ENCODE measurements at places on chromosomes 2 and 18. TPM values are rescaled to one million over a fixed set of nuclear protein-coding genes. Genes with fewer than 3 reads are reported as not detected.

GRCh38 chr2:11774600-11774999 is 28.2 kb downstream of the LPIN1 start:
- no peaks in the 10 kb centered on the region for H3K27me3 ChIP-seq
- peaks cover 53% of the 10 kb centered on the region for H3K4me1 ChIP-seq
- peaks cover 12% of the 10 kb centered on the region for H3K36me3 ChIP-seq

DNA sequence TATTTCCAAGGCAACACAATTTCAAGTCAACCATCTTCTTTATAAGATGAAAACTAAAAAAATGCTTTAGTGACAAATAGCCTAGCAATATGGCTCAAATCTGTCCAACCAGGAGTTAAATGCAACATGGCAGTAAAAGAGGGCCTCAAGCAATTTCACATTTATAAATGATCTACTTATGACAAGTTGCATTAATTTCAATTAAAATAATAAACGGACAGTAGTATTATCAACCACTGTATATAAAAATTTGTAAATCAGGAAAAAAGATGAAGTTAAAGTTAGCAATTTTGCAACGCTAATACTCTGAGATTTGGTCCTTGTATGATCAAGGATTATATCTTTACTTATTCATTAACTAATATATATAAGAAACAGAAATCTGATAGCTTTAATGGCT is 19.3 kb downstream of the CCDC88A start:
- H3K27me3 ChIP-seq, result no peaks in the 10 kb centered on the region
- H3K27ac ChIP-seq, result no peak overlapping the region
- no peaks in the 10 kb centered on the region for H3K36me3 ChIP-seq

DNA sequence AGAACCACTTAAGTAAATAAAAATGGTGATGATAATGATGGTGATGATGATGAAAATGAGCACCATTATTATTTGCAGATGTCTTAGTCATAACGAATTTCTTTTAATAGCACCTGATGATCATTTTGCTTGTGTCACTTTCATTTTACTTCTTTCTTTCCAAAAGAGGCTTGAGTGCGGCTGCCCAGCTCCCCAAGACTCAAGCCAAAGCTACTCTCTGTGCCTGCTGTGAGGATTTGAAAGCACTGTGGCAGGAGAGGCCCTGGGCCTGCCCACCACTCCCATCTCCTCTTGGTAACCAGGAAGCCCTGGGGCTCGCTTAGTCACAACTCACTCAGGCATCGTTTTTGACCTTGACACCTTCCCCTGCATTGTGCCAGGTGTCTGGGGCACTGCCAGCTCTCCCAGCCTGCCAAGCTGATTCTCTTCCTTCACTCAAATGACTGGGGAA is 41.2 kb downstream of the RPL37A start:
- H3K27me3 ChIP-seq, result no peaks in the 10 kb centered on the region
- peaks cover 25% of the 10 kb centered on the region for H3K4me1 ChIP-seq
- H3K27ac ChIP-seq, result no peak overlapping the region

The NMUR1 gene
- 0.06 TPM for total RNA-seq

- H3K36me3 ChIP-seq, result no peaks in the 10 kb centered on the region
- no peak overlapping the region for H3K27ac ChIP-seq
- no peak overlapping the region for H3K4me3 ChIP-seq
- H3K4me1 ChIP-seq, result no peaks in the 10 kb centered on the region
Measured at GRCh38 chr2:2142345-2142744, 188.7 kb downstream of the MYT1L start.

DNA sequence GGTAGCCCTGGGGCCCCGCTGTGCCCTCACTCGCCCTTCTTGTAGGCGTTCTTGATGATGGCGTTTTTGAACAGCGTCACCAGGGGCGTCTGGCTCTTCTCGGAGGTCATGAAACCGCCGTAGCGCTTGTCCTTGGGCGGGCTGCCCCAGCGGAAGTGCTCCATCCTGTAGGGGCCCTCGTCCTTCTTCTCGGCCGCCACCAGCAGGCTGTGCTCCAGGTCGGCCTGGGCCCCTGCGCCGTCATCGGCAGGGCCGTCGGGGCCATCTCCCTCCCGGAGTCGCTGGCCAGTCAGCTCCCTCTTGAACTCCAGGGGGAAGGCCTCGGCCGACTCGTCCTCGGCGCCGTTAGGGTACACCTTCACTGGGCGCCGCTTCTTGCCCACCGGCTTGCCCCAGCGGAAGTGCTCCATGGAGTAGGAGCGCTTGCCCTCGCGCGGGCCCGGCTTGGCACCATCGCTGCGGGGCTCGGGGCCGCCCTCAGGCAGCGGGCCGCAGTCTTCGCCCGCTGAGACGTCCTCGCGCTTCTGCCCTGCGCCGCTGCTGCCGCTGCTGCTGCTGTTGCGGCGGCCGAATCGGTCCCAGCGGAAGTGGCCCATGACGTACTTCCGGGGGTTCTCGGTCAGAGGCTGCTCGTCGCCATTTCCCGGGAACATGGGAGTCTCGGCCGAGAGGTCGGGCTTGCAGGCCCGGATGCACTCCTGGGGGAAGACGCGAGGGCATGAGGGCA is 7.2 kb downstream of the POMC start:
- no peaks in the 10 kb centered on the region for H3K4me1 ChIP-seq
- H3K27me3 ChIP-seq, result no peaks in the 10 kb centered on the region
- peak overlapping the region; percentile 62 for H3K4me3 ChIP-seq
- peak overlapping the region; percentile 58 for H3K27ac ChIP-seq
- DNase-seq, result peak; percentile 79
- no peaks in the 10 kb centered on the region for H3K36me3 ChIP-seq

- no peaks in the 10 kb centered on the region for H3K36me3 ChIP-seq
- DNase-seq, result no peak
- H3K27ac ChIP-seq, result no peak overlapping the region
- H3K27me3 ChIP-seq, result no peaks in the 10 kb centered on the region
- peaks cover 16% of the 10 kb centered on the region for H3K4me1 ChIP-seq
Measured at GRCh38 chr2:64595397-64596176, 58.1 kb downstream of the SERTAD2 start.
